ENCODE measurements at places on chromosomes 6 and 20.

GRCh38 chr6:44892579-44892978, 435.6 kb upstream of the RUNX2 start:
- DNase-seq, result no peak

GRCh38 chr6:50815436-50816114, 3.1 kb upstream of the TFAP2B start:
- DNase-seq, result peak; percentile 43

- DNase-seq, result no peak
Measured at GRCh38 chr6:89161326-89162046, 15.6 kb downstream of the PM20D2 start.

- DNase-seq, result no peak
Measured at GRCh38 chr20:34452281-34452982, 63.8 kb upstream of the DYNLRB1 start.

DNA sequence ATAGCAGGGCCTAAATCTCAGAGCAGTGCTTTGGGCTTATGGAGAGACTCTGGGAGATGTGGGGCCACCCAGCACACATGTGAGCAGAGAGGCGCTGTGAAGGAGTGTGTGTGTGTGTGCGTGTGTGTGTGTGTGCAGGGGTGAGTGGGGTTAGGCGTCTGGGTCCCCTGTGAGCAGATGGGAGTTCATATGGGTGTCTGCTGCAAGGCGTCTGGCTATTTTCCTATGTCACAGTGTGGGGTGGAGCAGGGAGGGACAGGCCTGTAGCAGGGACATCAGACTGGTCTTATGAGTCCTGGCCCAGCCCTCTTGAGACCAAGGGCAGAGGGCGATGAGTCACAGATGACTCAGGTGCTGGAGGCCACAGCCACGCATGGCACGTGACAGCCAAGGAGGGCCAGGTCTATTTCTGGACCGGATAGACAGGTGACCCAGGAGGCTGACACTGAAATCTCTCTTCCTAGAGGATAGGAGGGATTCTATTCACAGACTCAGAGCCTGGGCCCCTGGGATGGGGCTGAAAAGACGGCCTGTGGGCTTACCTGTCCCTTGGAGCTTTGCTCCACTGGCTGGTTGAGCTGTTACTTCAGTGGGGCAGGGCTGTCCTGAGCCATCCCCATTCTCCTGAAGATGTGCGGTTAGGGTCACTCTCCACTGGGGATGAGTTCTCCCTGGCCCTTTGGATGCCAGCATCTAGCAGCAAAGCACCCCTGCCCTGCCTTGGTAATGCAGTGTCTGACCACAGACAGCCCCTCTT, 28.9 kb downstream of the VEGFA start:
- DNase-seq, result no peak

All from NCI-H1105 treated with DMSO at 0.1 percent for 48 hours (cell line).